ENCODE measurements at places on chromosomes 12 and 14.

GRCh38 chr12:5248230-5248629 lies 183.7 kb upstream of the NTF3 start:
- DNase-seq = no peak

GRCh38 chr12:24373004-24373403 lies 423.5 kb upstream of the SOX5 start:
- no peak for DNase-seq

GRCh38 chr14:67814821-67815220 lies 1.6 kb downstream of the ZFYVE26 start:
- no peak for DNase-seq

GRCh38 chr14:100317912-100318808 lies 5.0 kb upstream of the SLC25A47 start:
- peak; percentile 50 for DNase-seq

DNA sequence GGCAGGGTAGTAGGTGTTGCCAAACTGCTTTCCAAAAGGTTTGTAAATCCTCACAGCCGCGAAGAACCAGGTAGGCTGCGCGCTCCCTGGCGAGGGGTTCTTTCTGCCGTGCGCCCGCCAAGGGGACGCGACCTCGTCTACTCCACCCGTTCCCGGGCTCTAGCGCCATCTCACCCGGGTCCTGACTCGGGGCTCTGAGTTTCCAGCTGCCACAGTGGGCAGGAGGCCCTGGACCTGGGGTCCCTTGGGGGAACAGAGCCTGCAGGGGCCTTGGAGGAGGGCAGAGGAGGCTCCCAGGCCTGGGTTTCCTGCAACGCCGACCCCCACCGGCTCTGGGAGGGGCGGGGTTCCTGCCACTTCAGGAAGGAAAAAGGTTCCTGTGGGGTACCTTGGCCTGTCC lies 706 bp downstream of the ANHX start:
- DNase-seq = no peak

GRCh38 chr14:99678198-99678597 lies 5.9 kb upstream of the CYP46A1 start:
- no peak for DNase-seq

DNA sequence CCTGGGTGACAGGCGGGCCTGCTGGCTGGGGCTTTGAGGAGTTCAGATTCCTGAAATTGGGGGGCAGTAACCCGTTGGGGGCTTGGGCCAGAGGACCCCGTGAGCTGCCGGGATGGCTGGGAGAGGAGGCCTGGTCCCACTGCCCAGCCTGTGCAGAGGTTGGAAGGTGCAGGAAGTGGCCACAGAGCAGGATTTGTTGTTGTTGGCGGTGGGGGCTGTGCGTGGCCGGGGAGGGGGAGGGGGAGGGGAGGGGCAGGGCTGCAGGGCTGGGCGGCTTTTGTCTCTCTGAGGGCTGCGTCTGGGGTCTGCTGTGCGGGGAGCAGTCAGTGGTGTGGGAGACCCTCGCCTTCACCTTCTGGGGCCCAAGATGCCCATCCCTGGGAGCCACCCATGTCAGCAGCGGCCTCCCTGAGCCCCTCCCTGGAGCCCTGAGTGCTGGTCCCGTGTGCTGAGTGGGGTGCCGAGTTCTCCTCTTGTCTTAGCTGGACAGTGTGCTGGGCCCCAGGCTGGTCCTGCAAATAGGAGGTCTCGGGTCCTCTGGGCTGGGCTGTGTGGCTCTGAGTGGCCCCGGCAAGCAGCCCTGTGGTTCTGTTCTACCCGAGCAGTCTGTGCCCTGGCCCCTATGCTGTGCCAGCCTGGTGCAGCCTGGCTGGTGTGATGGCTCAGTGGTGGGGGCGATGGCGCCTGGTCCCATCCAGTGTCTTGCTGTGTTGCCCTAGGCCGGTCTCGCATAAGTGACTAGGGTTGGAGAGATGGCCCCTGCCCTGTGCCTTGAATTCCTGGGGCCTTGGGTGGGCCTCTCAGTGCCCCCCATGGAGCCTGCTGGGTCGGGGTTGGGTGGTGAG lies 10.3 kb downstream of the KIF26A start:
- no peak for DNase-seq

DNA sequence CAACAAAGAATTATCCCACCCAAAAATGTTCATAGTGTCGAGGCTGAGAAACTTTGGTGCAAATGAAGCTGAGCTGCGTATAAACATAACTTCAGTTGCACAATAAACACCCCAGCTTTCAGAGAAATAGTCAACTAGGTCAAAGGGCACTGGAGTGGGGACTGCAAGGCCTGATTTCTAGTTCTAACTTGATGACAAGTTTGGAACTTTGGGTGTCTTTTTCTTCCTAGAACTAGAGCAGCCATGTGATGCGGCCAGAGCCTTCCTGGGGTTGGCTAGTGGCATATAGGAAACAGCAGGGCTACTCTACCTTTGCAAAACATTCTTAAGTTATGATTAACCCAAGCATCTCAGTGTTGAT lies 298.4 kb upstream of the AMIGO2 start:
- DNase-seq = peak; percentile 66

- DNase-seq = no peak
These were observed 25.2 kb upstream of the KLHL42 start for GRCh38 chr12:27754795-27755194.

- no peak for DNase-seq
These were observed 231.9 kb downstream of the SLC16A7 start for GRCh38 chr12:59827767-59828166.

- no peak for DNase-seq
These were observed 34.3 kb upstream of the CHST11 start for GRCh38 chr12:104422441-104422840.

GRCh38 chr14:32846821-32847365 lies 91.8 kb upstream of the NPAS3 start:
- DNase-seq = no peak

- no peak for DNase-seq
These were observed 81.9 kb upstream of the USP44 start for GRCh38 chr12:95633049-95633731.

GRCh38 chr12:67202678-67203012 lies 66.5 kb upstream of the CAND1 start:
- no peak for DNase-seq

DNA sequence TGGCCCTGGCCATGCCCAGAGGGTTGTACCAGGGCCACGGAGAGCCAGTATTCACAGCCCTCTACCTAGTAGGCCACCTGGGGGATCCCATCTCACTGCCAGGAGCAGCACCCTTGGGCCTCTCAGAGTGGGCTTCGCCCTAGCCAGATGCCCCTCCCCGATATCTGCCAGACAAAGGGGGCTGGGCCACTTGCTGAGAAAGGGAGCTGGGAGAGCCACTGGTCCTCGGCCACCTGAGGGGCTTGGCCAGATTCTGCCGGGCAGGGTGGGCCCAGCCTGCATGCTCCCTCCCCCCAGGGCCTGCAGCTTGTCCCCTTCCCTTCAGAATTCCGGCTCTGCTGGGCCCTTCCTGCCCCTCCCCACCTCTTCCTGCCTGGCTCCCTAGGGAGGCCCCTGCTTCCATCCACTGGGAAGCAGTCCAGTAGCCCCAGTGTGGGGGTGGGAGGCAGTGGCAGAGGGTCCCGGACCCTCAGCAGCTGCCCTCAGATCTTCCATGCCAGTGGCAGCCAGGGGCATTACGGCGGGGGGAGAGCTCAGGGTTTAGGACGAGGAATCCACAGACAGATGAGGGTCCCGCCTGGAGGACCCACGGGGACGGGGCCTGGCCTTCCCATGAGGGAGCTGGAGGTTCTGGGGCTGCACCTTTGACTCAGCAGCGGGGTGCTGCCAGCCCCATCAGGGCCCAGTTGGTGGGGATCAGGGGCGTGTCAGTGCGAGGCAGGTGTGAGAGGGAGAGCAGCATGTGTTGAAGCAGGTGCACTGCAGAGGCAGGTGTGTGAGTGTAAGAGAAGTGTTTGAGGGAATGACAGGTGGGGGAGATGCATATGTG lies 2.4 kb downstream of the CRIP2 start:
- DNase-seq = no peak

- DNase-seq = no peak
These were observed 109.5 kb downstream of the BTG1 start for GRCh38 chr12:92036061-92036620.

DNA sequence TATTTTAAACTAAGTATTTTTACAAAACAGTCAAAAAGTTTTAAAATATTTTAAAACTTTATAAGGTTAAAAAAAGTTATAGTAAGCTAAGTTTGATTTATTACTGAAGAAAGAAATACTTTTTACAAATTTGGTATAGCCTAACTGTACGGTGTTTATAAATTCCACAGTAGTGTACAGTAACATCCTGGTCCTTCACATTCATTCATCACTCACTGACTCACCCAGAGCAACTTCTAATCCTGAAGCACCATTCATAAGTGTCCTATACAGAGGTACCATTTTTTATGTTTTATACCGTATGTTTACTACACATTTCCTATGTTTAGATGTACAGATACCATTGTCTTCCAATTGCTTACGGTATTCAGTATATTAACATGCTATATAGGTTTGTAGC lies 170.0 kb downstream of the KLHL28 start:
- DNase-seq = no peak

- no peak for DNase-seq
These were observed 17.4 kb downstream of the FOXN4 start for GRCh38 chr12:109291521-109292341.

Measured in CD4-positive, CD25-positive, alpha-beta regulatory T cell (primary cell).